ENCODE measurements at places on chromosomes 1 and 21. TPM values are rescaled to one million over a fixed set of nuclear protein-coding genes. Genes with fewer than 3 reads are reported as not detected.

Gene MLLT11
- polyA plus RNA-seq = 0.31 TPM

Gene CELA3A
- not detected for polyA plus RNA-seq

Gene MFAP2
- 0.81 TPM for polyA plus RNA-seq

Gene LIN28A
- polyA plus RNA-seq = not detected

Gene PMF1
- 32.4 TPM for polyA plus RNA-seq

Gene FAM72D
- 0.18 TPM for polyA plus RNA-seq

Gene MSH4
- not detected for polyA plus RNA-seq

Gene PLXNA2
- polyA plus RNA-seq = 1.8 TPM

Gene C4BPA
- 1,527 TPM for polyA plus RNA-seq

Gene KRTAP11-1
- not detected for polyA plus RNA-seq

Gene SYCP1
- not detected for polyA plus RNA-seq

GRCh38 chr1:22526098-22526497, 37.2 kb upstream of the EPHA8 start:
- DNase-seq = no peak

- no peak for DNase-seq
These were observed 23.4 kb downstream of the TNR start for GRCh38 chr1:175720023-175720422.

GRCh38 chr1:165842671-165843129, 15.3 kb downstream of the UCK2 start:
- DNase-seq = no peak

- DNase-seq = no peak
These were observed 171.0 kb downstream of the BRINP2 start for GRCh38 chr1:177341773-177342172.

- DNase-seq = no peak
These were observed 16.0 kb upstream of the STUM start for GRCh38 chr1:226532553-226532952.

DNA sequence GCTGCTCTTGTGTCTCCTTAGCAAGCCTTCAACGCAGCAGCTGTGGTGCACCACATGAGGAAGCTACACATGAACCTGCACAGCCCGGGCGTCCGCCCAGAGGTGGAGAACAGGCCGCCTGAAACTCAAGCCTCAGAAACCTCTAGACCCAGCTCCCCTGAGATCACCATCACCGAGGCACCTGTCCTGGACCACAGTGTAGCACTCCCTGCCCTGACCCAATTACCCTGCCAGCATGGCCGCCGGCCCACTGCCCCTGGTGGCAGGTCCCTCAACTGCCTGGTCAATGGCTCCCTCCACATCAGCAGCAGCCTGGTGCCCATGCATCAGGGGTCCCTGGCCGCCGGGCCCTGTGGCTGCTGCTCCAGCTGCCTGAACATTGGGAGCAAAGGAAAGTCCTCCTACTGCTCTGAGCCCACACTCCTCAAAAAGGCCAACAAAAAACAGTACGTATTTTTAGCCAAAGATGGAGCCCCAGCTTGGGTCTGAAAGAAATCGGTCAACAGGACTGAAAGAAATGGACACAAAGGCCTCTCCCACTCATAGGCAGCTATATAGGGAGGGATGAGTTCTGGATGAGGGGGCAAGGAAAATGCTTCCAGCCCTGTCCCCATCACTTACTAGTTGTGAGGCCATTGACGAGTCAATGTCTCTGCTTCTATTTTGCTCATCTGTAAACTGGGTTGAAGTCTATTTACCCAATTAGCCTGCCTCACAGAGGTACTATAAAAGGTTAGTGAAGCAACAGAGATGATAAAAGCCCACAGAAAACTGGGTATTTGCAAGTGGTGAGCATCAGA, 28.5 kb downstream of the CAMK1G start:
- no peak for DNase-seq

DNA sequence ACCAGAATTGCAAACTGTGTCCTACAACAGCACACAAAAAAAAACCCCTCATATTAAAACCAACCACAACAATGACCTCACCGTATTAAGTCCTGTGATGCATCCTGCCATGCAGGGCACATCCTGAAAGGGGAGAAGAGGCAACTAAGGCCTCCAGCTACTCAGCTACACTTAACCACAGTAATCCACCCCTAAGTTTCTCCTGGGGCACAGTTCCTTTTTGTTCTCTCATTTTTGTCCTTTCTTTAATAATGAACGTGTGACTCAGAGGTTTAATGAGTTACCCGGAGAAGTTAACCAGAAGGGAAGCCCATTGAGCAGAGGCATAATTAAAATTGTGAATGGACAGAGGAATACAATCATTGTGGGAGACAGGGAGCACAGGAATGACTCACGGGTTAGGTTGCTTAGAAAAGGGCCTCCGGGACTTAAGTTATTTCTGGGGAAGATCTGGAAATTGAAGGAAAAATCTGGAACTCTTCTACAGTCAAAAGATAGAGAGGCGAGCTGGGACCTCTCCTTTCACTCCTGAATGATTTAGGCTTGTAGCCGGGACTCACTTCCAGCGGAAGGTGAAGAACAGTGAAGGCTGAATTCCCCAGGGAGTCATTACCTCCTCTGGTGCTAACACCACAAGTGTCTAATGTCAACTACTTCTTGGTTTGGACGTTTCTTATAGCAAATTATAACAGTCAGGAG, 36.9 kb upstream of the HIVEP3 start:
- no peak for DNase-seq

GRCh38 chr1:152514715-152515433, 592 bp downstream of the CRCT1 start:
- no peak for DNase-seq

GRCh38 chr1:60341274-60341673, 267.7 kb upstream of the C1orf87 start:
- no peak for DNase-seq

DNA sequence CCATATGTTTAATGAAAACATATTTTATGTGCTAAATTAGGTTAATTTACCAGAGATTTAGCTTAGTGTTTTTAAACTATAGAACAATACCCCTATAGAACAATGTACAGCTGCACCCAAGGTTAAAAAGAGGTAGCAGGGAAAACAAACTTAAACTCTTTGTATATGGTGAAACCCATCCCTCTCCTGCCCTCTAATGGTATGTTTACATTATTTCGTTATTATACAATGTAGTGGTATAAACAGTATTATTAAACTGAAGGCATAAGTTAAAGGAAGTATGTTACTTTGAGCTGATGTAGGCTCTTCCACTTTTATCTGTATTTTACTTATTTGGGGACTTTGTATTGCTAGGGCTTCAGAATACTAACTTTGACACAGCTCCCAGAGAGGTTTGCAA, 16.7 kb upstream of the ZYG11A start:
- no peak for DNase-seq

DNA sequence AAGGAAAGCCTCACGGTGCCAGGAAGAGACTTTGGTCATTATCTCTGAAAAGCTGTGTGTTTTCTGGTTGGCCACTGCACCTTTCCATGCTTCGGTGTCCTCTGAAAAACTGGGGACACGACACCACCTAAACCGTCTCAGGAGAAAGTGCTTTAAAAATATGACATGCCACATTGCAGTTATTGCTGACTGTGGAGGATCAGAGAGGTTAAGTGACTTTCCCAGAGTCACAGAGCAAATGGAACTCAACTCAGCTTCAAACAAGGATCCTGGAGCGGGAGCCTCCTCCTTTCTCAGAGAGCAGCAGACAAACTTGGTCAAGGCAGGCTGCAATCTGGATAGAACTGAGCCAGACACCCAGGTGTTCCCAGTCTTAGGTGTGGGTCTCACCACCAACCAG, 13.8 kb downstream of the MYOM3 start:
- DNase-seq = no peak

GRCh38 chr1:15848143-15848928, 829 bp downstream of the SPEN start:
- DNase-seq = peak; percentile 68

DNA sequence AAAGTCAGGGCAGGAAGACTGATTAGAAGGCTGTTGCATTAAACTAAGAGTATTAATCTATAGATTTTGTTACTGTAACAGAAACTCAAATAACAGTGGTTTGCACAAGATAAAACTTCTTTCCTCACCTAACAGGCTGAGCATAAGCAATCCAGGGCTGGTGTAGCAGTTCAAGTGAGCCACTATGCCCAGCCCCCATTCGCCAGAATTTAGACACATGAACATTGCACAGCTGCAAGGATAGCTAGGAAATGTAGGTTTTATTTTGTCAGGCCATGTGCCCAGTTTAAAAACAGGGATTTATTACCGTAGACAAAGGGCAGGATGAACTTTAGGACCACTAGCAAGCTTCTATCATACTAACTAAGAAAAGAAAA, 19.5 kb upstream of the DOCK7 start:
- no peak for DNase-seq

DNA sequence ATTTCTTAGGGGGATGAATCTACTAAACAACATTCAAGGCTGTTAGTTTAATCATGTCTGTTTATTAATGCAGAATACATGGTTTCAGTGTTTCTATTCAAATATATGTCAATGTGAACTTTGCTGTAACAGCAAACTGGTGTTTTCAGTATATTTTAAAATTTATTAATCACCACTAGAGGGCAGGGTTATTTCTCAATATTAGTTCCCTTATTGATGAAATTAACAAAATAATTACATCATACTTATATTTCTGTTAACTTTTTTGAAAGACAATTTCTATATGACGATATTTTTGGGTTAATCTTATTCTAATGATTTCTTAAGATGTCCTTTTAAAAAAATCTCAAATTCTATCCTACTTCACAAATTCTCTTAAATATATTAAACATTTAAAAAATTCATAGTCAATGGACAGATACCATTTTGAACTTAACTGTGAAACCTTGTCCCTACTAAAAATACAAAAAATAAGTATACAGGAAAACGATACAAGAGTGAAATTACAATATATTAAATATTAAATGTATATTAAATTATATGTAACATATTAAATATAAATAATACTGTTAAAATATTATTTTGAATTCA, 1034.1 kb upstream of the PRMT6 start:
- no peak for DNase-seq

DNA sequence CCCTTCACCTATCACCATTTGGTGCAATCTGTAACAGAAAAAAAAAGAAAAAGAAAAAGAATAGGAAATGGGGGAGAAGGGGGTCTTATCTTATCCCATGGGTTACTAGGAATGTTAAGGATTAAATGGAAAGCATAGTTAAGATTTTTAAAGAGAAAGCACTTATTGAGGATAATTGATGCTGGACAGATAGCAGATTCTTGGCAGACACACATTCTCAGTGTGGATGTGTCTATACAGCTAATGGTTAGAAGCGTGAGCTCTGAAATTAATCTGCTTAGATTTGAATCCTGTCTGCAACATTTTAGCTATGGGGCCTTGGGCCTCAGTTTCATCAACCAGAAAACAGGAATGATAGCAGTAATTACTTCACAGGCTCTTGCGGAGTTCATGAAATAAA, 67.1 kb downstream of the SSBP3 start:
- no peak for DNase-seq

DNA sequence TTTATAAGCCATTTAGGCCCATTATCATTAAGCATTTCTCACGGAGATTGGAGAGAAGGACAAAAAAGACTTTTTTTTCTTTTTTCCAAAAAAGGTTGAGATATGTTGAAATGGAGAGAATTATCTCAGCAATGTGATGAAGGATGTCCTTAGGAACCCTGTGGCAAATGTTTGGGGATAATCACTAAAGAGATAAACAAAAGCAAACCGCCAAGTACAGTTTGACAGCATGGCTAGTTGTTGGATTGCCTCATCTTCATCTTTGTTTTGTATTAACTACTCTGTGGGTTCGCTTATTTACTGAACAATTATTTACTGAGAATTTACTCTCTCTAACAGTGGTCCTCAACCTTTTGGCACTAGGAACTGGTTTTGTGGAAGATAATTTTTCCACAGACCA, 97.4 kb upstream of the HP1BP3 start:
- no peak for DNase-seq

- DNase-seq = no peak
These were observed 7.0 kb downstream of the SH2D5 start for GRCh38 chr1:20725189-20726117.

Measured in liver (tissue), 10 donors.